ENCODE measurements at places on chromosomes 12 and 14.

GRCh38 chr12:49525942-49526341 is 12.9 kb upstream of the KCNH3 start:
- no peak for DNase-seq

- no peak for DNase-seq
These were observed 134.2 kb upstream of the SLCO1C1 start for GRCh38 chr12:20560935-20561334.

- no peak for DNase-seq
These were observed 155.1 kb downstream of the BTG1 start for GRCh38 chr12:91990525-91990924.

DNA sequence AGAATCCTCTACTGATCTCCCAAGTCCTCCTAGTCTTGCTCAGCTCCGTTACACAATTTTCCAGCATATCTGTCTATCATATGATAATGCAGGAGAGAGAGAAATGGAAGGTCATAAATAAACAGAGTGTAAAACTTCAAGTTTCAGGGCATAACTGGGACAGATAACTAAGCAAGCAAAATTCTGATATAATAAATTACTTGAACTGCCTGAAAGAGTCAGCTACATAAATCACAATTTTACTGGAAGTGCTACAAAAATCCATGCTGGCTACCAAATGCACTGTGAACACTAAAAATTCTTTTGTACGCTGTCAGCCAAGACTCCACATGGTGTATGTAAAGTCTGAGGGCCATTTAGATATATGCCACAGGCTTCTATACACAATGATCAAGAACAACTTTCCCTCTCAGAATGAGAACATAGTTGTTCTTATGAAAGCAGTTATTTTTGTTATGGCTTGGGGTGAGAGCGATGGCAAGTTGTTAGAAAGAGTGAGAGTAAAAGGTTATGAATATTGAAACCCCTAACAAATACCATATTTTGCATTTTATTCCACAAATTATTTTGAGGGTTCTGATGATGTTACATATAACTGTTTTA is 41.1 kb downstream of the GRIP1 start:
- DNase-seq, result no peak

DNA sequence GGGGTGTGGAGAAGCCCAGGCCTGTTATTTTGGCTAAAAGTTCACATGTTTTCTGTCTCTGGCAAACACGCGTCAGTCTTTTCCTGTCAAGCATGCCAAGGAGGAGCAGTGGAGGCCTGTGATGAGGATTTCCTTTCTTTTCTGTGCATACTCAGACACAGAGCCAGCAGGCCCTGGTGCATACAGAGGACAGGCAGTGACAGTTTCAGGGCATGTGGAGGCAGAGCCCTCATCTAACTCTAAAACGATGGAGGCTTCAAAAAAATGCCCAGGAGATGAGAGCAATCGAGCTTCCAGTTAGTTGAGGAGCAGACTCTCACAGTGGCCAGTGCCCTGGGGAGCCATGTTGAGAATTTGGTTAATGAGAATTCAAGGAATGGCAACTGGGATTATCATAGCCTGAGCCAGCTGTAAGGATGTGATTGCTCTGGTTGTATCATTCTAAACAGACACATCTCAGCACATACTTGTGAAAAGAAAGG is 66.5 kb downstream of the TRAFD1 start:
- no peak for DNase-seq

- no peak for DNase-seq
These were observed 102.7 kb downstream of the LRRIQ1 start for GRCh38 chr12:85138833-85139232.

DNA sequence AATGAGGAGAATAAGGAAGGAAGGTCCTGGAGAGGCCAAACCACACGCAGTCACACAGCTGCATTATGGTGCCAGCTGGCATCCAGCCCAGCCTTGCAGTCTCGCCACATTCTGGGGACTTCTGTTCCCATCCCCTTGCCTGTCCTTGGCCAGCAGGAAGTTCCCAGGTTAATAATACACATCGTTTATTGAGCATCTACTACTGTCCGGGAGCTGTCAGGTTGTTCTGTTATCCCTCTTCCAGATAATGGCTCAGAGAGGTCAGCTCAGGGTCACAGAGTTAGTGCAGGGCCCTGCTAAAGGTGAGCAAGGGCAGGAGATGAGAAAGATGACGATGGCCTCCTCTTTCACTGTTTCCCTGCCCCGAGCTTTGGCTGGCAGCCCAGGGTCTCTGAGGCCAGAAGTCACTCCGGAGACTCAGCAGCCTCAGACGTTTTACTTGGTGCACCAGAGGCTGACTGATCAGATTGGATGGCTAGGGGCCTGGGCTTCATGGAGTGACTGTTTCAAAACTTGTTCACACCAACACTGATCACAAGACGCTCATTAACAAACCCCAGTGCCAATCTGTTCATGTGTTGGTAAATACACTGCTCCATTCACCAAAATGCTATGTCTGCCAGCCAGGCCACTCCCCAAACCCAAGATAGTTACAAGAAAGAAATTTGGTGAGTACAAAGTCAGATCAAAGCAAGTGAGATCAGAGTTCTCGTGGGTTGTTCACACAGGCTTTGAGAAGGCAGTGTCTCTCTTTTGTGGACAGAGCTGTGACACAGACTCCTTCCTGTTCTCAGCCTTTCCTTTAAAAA is 79.2 kb downstream of the B4GALNT3 start:
- no peak for DNase-seq

DNA sequence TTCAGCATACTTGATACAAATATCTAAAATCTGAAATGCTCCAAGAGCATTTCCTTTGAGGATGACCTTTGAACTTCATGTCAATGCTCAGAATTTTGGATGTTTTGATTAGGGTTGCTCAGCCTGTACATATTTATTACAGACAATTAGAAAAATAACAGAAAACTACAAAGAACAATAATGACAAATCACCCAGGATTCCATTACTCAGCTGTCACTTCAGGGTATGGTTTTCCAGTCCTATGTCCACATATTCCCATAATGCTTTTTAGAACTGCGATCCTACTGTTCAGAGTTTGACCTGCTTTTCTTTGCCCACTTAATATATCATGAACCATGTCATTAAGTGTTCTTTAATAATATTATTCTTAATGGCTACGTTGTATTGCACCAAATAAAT is 11.4 kb downstream of the DLGAP5 start:
- DNase-seq, result no peak

- DNase-seq, result no peak
These were observed 54.9 kb downstream of the TRMT5 start for GRCh38 chr14:60926002-60926401.

- DNase-seq, result no peak
These were observed 44.0 kb downstream of the KICS2 start for GRCh38 chr12:64178122-64178521.

GRCh38 chr12:56631790-56632700 is 1.9 kb upstream of the BAZ2A start:
- peak; percentile 87 for DNase-seq

- DNase-seq, result no peak
These were observed 13.0 kb upstream of the FMNL3 start for GRCh38 chr12:49720214-49720613.

- DNase-seq, result no peak
These were observed 123.5 kb downstream of the CAPZA3 start for GRCh38 chr12:18861287-18861858.

DNA sequence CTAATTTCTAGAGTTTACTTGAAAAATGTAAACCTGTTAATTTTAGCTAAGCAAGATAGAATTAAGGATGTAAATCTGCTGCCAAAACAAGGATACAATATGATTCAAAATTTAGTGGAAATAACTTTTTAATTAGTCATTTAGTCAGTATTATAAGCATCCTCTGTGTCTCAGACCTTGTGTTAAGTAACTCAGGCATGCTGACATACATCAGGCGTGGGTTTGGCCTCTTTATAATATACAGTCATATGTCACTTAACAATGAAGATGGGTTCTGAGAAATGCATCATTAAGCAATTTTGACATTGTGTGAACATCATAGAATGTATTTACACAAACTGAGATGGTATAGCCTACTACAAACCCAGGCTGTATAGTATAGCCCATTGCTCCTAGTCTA is 386.9 kb downstream of the ZFP36L1 start:
- no peak for DNase-seq

DNA sequence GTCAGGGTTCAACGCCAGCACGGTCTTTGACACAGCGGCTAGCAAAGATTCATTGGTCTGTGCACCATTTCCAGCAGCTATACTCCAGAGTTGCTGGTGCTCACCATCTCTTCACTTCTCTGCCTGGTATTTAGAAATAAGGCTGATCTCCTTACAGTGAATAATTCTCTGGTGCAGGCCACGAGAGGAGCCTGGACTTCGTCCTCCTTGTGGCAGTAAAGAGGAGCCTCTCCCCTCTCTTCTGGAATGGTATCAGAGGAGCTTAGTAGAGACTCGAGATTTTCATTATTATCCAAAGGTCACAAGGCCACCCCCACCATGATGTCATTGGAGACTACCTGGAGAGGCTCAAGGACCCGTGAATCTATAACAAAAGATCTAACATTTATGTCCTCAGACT is 30.8 kb upstream of the BCL2L14 start:
- no peak for DNase-seq

DNA sequence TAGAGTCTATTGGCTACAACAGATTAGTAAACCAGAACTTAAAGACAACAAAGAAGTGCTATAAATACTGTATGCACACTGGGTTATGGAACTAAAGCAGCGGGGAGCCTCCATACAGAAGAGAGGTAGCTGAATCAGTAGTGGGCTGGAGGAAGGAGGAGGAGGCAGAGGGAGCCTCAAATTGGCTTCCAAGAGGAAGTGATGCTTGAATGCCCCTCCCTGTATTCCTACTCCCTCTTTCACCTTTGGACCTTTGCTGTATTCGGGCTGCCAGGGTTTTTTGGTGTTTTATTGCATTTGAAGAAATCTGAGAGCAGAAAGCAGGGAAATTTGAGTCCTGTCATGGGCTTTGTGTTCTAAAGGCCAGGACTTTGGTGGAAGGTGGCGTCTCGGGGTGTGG is 104.0 kb upstream of the PTPRB start:
- no peak for DNase-seq

DNA sequence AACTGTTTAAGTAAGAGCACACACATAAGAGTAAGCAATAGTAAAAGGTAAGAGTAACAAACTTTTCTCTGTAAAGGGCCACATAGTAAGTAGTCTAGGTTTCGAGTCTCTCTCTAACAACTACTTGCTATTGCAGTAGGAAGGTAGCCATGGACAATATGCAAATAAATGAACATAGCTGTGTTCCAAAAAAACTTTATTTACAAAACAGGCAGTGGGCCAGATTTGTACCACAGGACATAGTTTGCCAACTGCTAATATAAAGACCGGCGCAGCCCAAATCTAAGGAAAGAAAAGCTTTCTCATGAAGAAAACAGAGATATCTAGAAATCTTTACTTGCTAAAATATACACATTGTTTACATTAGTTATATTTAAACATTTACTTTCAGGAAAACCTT is 239.0 kb upstream of the EGLN3 start:
- DNase-seq, result no peak

DNA sequence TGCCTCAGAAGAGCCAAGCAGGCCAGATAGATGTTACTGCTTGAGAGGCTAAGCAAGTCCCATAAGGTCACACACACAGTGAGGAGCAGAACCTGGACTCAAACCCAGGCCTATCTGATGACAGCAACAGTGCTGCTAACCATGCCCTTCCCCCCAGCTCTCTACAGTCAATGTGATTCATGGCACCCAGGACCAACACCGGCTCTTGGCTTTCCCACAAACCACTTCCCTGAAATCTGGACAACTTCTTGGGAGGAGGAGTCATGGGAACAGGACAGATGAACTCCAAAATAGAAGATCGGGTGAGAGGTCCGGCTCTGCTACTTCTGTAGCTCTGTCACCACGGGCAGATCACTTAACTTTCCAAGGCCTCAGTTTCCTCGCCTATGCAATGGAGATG is 716 bp upstream of the PTGDR start:
- DNase-seq, result no peak
